Stimulated activated naive CD8-positive, alpha-beta T cell treated with anti-CD3 and anti-CD28 coated beads, Interleukin-15, amount 100 ng/mL, for 72 hours (primary cell): ENCODE measurements at places on chromosomes 4 and X.

GRCh38 chrX:27186671-27187070 is 276.5 kb downstream of the PPP4R3C start:
- peak; percentile 3 for DNase-seq

DNA sequence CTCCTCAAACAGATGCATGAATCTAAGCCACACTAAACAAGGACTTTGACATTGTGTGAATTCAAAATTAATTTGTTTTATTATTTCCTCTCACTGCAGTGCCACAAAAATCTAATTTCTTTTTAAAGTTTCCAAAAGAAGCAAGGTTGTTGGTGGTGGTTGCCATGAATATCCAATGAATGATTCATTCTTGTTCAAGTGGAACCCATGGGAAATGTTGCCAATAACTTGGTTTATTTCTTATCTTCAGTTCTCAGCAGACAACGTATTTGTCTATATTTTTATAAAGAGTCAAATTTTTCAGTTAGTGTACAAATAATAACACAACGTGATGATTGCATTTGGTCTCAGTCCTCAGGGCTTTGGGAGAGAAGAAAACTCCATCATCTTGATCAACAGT is 309.4 kb upstream of the NOCT start:
- DNase-seq, result no peak

GRCh38 chr4:79255793-79256192 is 70.1 kb downstream of the NAA11 start:
- no peak for DNase-seq

DNA sequence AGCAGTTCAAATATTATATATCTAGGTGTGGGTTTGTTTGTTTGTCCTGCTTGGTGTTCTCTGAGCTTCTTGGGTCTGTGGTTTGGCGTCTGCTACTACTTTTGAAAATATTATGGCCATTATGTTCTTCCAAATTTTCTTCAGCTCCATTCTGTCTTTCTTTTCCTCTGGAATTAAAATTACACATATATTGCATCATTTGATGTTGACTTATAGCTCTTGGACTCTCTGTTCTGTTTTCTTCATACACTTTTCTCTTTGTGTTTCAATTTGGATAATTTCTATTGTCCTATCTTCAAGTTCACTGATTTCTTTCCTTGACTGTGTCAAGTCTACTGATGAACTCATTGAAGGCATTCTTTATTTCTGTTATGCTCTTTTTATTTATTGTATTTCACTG is 65.2 kb upstream of the ZNF81 start:
- no peak for DNase-seq

DNA sequence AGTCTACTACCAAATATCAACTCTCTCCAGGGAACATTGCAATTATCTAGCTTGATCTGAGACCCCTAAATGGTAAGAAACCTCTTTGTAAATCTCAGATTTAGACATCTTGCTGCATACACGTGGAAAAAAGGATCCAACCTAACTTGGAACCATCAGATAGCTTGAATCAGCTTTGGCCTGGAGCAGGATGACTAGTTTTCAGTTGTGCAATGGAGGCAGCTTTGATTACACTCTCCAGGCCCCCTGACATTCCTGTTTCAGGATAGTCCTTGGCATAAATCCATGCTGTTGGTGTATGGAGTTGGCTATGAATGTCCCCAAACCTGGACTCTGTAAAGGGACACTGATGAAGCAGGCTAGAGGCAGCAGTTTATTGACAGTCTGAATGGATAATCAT is 1061.9 kb upstream of the TENM3 start:
- DNase-seq, result no peak

DNA sequence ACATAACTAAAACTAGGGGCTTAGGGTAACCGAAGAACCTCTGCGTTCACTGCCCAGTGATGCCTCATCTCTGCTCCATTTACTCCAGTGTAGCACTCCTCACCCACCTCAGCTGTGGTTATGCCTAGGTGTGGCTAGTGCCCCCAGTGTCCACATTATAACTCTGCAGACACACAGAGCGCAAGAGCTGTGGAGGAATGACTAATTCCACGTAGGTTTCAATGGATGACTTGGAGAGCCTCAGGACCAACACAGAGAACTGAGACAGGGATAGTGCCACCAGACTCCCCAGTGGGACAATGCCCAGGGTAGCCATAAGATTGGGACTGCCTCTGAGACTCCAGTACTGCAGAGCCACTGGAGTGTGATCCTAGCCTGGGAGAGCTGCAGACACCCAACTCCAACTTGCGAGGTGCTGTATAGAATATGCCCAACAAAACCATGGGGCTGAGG is 542.4 kb upstream of the DIPK2B start:
- no peak for DNase-seq

DNA sequence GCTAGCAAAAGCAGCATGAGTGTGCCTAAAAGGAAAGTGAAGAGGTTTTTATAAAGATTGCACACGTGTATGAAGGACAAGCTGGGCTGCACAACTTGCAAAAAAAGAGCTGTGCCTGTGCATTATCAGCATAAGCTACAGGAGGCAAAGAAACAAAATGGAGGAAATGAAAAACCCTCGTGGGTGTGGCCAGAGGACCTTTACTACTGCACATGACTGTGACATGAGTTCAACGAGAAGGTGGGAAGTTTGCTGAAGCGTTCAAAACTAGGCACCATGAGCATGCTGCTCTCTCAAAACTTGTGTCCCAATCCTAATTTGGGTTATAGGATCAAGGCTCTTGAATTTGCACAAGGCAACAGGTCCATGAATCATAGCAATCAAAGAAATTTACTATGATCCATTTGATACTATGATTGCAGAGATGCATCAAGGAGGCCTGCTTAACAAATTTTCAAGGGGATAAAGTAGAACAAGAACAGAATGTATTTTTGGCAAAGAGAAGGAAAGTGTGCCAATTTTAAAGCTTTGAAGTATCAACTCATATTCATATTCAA is 38.1 kb upstream of the CXorf38 start:
- no peak for DNase-seq
